ENCODE measurements at places on chromosomes 16 and 17.

DNA sequence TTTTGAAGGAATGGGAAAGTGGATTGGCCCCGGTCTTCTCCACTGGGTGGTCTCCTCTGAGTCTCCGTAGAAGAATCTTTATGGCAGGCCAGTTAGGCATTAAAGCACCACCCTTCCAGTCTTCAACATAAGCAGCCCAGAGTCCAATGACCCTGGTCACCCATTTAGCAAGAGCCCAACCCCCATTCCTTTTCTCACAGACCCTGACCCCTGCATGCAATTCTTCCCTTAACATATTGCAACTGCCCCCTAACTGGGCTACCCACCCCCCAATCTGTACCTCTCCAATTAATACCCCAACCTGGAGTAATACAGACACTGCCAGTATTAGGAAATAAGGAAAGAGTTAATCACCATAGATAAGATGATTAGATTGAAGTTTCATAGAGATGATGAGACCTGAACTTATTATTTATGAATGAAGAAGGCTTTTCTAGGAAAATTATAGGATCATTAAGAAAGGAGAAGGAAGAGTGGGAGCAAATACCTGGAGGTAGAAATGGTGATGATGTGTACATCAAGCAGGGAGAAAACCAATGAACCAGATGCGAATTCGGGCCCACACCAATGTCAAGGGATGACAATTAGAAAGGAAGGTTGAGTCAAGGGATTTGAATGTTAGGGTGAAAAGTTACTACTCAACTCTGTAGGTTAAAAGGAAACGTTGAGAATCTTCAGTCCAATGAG is 2.4 kb downstream of the CCL2 start:
- no peak for DNase-seq

GRCh38 chr17:73155410-73156165 is 9.2 kb upstream of the SSTR2 start:
- no peak for DNase-seq

- DNase-seq = no peak
Observed at GRCh38 chr16:67948015-67948414, 4.1 kb upstream of the LCAT start.

DNA sequence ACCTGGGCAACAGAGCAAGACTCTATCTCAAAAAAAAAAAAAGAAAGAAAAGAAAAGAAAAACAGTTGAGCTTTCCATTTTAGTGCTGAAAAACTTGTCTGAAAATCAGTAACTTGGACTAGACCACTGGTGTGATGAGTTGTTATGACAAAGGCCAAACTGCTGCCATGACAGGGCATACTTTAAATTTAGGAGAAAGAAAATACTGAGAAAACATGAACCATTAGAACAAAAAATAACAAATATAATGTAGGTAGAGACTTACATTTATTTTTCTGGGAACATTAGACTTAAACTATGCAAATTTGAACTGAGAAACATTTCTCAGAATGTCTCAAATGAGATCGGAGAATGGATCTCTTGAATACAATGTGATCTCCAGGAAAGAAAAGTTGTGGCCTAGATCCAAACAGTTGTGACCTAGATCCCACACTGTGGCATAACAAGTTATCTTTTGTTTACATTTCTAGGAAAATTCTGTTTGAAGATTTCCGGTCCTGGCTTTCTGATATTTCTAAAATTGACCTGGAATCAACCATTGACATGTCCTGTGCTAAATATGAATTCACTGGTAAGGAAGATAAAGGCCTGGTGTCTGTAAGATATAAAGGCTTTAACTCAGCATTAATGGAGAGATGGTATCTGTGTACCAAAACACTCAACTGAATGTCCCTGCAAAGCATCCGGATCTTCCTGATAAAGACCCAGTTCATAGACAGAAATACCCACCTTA is 10.9 kb downstream of the OGFOD1 start:
- no peak for DNase-seq

DNA sequence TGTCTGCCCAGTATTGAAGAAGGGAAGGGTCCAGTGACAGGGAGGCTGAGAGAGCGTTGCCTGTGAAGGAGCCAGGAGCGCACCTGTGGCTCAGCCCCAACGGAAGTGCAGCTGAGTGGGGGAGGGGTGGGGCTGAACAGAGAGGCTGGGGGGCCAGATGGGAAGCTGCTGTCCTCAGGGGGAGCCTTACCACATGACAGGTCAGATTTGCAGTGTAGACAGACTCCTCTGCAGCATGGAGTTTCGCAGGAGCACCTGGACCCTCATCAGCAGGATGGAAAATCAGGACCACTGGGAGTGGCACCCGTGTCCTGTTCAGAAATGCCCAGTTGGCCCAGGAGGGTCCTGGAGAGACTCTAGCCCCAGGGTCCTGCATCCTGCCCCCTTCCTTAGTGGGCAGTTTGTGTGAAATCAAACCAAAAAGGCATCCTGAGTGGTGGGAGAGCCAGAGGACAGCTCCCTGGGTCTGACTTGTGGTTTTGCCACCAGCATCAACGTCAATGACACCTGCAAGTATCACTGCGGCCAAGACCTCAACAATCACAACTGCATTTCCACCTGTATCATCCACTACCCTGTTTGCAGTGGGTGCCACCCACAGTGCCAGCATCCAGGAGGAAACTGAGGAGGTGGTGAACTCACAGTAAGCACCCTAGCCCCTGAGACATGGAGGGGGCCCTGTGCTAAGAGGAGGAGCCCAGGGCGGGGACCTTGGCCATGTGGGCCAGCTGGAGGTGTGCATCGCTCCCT is 7.8 kb downstream of the CD300A start:
- DNase-seq = no peak

GRCh38 chr17:47840001-47840741 is 902 bp downstream of the SCRN2 start:
- DNase-seq = no peak

DNA sequence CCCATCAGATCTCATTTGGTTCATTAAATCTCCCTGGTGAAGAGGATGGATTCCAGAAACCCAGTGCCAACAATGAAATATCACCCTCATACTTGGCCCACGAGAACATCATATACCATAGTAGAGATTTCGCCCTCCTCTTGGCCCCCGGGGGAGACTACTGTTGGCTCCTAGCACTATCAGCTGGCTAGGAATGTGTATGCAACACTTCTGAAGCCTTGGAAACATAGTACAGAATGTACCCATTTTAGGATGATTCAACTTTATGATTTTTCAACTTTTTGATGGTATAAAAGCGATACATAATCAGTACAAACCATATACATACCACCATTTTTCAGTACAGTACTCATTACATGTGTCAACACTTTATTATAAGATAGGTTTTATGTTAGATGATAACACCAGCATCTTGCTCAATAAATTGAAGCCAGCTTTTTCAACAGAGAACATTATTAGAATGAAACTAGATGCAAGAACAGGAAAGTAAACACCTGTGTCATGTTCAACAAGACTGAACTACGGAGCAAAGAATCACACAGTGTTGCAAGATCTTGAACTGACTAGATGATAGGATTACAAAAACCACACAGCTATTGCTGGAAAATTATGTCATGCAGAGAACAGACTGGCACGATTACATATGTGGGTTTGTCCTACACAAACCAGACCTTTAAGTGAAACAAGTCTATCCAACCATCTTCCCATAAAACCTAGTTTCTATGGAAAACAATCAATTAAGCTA is 17.2 kb downstream of the RSL1D1 start:
- no peak for DNase-seq

DNA sequence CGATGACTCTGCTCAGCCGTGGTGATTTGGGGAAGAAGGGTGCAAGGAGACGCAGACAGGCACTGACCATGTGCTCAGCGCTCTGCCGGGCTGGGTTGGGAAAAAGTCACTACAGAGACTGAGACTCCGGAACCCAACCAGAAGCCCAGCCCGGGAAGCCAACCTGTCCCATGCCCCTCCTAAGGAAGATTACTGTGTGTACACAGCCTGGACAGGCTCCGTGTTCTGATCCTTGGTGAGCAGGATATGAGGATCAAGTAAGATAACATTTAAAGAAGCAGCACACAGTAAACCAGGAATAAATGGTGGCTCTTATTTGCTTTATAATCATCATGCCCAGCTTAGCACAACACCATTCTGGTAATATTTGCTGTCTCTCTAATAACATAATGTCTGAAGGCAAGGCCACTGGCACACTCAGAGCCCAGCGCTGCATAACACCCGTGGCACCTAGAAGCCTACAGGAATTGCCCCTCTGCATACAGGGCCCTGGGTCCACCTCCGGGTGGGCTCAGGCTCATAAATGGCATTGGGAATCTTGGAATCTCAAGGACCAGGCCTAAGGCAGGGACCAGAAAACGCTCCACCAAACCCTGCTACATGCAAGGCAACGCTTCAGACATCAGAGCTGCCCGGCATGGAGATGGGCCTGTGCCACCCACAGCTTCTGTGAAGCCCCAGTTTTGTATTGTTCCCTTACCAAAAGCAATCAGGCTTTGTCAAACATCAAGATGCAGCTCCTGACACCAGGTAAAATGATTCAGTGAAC is 113.5 kb downstream of the DYNLRB2 start:
- DNase-seq = no peak

- DNase-seq = no peak
Observed at GRCh38 chr17:72267601-72268000, 146.8 kb downstream of the SOX9 start.

DNA sequence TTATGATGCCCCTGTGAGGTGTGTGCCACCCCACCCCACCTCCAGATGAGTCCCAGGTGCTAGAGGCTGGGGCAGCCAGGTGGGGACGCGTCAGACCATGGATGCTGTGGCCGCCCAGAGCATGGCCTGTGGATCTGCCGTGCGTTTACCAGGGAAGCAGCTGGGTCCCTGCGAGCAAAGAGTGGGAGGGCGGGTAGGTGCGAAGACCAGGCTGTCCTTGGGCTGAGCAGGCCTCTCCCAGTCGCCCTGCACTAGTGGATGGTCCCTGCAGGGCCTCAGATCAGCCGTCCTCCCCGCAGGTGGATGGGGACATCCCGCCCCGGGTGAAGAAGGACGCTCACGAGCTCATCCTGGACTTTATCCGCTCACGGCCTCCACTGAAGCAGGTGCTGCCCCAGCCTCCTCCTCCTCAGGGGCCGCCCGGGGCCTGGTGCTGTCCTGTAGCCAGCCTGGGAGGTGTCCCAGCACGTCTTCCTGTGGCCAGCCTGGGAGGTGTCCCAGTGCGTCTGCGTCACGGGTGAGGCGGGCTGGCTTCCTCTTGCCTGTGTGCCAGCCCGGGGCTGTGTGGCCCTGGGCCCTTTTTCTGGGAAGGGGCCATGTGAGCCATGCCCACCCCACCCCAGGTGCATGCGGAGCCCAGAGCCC is 18.0 kb upstream of the TCF25 start:
- DNase-seq = no peak

- no peak for DNase-seq
Observed at GRCh38 chr17:13921841-13922776, 147.2 kb upstream of the COX10 start.

GRCh38 chr17:35738519-35739133 is 7.2 kb downstream of the RASL10B start:
- DNase-seq = no peak

GRCh38 chr16:84414789-84415326 is 46.5 kb downstream of the ATP2C2 start:
- DNase-seq = no peak

- DNase-seq = no peak
Observed at GRCh38 chr16:63945806-63946205, 1176.1 kb downstream of the CDH11 start.

GRCh38 chr17:56497132-56497531 is 96.4 kb upstream of the NOG start:
- DNase-seq = no peak

DNA sequence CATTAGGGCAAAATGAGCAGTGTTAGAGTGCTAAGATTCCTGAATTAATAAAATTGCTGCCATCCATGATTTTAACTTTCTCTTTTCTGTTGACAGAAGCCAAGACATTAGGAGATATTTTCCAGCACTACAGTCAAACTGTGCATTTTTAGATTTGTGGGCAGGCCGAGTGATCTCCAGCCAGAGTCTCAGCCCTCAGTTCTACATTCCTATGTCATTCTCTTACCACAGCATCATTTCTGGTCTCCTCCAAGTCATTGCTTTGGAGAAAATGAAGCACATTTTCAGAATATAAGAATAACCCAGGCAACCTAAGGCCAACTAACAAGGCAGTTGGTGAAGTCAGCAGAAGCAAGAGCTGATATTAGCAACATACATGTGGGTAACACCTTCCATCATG is 74.6 kb upstream of the NUDT7 start:
- DNase-seq = no peak

- no peak for DNase-seq
Observed at GRCh38 chr17:79830763-79831264, 8.4 kb downstream of the CBX4 start.

GRCh38 chr16:11225677-11226549 is 30.1 kb downstream of the SOCS1 start:
- no peak for DNase-seq

GRCh38 chr16:46582313-46582712 is 38.9 kb downstream of the SHCBP1 start:
- DNase-seq = no peak

- no peak for DNase-seq
Observed at GRCh38 chr16:56944954-56945839, 13.3 kb downstream of the HERPUD1 start.

DNA sequence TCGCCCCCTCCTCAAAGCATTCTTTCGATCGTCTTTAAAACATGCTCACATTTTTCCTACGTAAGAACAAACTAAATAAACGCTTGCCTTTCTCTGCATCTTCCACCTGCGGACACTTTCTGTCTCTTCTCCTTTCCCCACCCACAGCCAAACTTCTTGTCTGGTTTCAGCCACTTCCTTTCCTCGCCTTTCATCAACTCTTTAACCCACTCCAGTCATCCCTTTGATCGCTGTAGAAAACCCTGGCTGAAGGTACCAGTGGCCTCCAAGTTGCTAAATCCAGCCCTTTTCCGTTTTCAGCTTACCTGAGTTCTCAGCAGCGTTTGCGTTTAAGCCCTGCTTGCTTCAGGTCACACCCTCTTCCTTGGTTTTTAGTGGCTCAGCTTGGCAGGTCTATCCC is 483 bp downstream of the RPA1 start:
- no peak for DNase-seq

DNA sequence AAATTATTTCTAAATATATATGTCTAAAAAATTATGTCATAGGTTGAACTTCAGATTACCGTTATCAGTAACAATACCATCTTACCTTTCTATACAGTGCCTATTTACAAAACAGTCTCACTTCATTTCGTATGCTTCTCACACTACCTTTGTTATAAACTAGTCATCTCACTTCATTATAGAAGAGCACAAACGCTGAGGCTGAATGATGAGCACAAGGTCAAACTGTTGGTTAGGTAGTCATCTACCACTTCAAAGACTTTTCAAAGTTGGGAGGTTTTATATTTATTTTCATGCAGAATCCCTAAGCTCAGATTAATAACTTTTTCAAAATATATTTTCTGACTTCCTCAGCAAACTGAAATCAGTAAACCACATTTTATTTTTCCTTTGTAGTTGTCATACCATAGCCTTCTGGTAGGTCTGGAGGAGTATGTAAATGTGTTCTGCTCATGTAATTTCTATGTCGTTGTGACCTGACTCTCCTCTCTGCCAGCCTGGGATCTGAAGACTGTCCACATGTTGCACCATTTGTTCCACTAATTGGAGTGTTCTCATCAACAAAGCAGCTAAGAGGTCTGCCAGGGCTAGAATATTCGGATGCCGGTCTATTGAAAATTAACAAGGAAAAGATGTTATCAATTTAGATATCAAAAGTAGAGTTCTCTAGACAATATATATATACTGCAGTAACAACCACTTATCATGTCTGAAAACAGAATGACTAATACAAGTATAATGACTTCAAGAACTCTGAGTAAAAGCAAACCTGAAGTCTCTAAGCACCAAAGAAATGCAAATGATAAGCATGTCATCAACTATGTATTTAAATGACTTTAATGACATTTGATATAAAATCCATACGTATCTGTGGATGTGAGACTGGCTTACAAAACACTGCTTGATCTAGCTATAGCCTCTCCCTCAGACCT is 73.9 kb downstream of the CEP95 start:
- DNase-seq = no peak

- DNase-seq = no peak
Observed at GRCh38 chr16:57704905-57705852, 10.6 kb downstream of the DRC7 start.

Data from anterior cingulate cortex (tissue), 58 donors.